ENCODE measurements at places on chromosomes 3 and 15. TPM values are rescaled to one million over a fixed set of nuclear protein-coding genes. Genes with fewer than 3 reads are reported as not detected.

Gene IL5RA
- not detected for total RNA-seq

DNA sequence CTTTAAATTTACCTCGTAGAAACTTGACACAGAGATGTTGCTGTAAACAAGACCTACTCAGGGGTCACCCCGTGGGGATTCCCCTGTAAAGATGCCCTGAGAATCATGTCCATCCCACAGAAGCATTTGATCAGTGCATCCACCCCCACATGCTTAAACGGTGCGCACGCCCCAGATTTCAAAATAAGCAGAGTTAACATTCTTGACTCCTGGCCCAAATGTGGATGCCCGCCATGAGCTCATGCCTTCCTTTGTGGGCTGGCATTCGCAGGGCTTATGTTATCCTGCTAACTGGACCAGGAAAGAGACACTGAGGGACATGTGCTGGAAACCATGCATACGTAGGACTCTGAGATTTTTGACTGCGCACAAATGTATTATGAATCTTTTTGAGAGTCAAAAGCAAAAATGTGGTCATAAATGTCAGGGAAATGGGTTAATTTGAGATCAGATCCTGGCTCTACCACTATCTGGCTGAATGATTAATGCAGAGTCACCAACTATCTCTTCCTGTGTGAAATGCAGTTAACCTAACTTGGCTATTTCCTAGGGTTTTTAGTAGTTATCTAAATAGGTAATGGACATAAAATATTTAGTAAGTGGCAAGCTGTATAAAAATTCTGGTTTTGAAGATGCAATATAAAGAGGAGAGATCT, 9.1 kb upstream of the TP63 start:
- no peak overlapping the region for H3K27ac ChIP-seq
- H3K27me3 ChIP-seq, result no peaks in the 10 kb centered on the region
- no peak for DNase-seq
- no peaks in the 10 kb centered on the region for H3K36me3 ChIP-seq
- no peak overlapping the region for H3K4me3 ChIP-seq
- no peaks in the 10 kb centered on the region for H3K4me1 ChIP-seq

DNA sequence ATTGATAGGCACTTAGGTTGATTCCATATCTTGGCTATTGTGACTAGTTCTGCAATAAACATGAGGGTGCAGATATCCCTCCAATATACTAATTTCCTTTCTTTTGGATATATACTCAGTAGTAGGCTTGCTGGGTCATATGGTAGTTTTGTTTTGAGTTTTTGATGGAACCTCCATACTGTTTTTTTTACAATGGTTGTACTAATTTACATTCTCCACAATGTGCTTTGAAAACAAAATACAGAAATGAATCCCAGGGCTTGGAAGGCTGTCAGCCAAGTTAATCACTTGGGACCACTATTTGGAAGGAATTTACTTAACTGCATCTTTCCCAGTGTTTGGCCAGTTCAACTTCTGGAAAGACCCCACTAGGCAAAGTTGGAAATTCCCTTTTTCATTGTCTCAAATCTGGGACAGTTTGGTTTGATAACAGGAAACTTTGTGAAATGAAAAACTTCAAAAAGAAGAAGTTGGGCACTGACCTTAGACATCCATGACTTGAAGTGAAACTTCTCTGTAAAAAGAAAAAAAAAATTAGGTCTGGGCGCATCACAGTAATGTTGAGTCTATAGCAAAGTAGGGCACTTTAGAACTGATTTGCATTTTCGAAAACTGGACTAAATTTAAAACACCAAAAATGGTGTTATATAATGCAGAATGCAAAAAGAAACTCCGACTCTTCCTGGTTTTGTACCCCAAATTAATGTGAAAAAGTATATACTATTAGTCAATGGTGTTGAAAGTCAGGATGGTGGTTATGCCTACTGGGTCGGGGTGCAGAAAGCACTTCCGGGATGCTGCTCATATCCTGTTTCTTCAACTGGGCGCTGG, 6.0 kb downstream of the CTSH start:
- no peak overlapping the region for H3K27ac ChIP-seq
- peaks cover 13% of the 10 kb centered on the region for H3K4me1 ChIP-seq
- H3K27me3 ChIP-seq, result no peaks in the 10 kb centered on the region
- no peaks in the 10 kb centered on the region for H3K36me3 ChIP-seq

DNA sequence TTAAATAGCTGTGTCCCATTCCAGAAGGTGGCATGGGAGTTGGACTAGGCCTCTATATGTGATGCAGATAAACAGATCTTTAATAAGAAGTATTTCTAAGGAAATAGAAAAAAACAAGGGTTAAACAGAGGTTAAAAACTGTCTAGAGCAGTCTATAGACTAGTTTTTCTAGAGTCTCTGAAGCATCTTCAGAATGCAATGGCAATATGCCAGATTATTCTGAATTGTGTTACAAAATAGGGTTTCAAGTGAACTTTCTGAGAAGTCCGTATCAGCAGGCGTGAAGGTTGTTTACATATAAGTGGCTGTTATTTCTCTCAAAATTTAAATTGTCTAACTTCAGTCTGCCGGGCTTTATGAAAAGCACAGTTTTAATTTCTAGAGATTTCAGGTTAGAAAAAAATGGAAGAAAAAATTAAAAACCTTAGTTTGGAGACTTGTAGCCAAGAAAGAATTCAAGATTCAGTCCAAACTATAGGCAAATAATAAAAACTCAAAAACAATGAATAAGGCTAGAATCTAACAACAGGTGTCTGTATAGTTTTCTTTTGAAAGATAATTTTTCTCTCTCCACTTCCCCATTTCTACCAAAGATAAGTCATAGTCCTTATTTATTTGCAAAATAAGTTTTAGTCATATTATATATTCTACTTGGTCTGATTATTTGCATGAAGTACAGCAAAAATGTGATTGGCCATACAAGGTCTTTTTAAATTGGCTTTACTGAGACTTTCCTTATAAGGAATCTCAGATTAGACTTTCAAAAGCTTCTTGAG, 55.2 kb downstream of the OSTN start:
- H3K4me1 ChIP-seq, result peaks cover 6% of the 10 kb centered on the region
- no peaks in the 10 kb centered on the region for H3K36me3 ChIP-seq
- no peak overlapping the region for H3K27ac ChIP-seq
- no peak overlapping the region for H3K4me3 ChIP-seq
- H3K27me3 ChIP-seq, result no peaks in the 10 kb centered on the region

Gene ST8SIA2
- total RNA-seq, result not detected

GRCh38 chr3:143851331-143852017, 3.2 kb upstream of the SLC9A9 start:
- H3K4me1 ChIP-seq, result no peaks in the 10 kb centered on the region
- H3K27ac ChIP-seq, result no peak overlapping the region
- H3K27me3 ChIP-seq, result no peaks in the 10 kb centered on the region
- no peaks in the 10 kb centered on the region for H3K36me3 ChIP-seq

DNA sequence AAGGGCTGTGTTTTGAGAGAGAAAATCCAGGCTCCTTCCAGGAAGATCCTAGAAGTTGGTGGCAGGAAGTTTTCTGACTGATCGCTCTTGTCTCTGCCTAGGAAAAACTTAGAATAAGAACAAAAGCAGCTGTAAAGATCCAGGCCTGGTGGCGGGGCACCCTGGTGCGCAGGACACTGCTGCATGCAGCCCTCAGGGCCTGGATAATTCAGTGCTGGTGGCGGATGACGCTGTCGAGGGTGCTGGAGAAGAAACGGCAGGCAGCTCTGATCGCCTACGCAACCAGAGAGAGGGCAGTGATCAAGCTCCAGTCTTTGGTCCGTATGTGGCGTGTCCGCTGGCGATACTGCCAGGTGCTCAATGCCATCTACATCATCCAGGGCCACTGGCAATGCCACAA, 1.5 kb downstream of the IQCF2 start:
- no peak for DNase-seq
- H3K4me3 ChIP-seq, result no peak overlapping the region
- no peaks in the 10 kb centered on the region for H3K27me3 ChIP-seq
- no peaks in the 10 kb centered on the region for H3K4me1 ChIP-seq
- H3K36me3 ChIP-seq, result no peaks in the 10 kb centered on the region

DNA sequence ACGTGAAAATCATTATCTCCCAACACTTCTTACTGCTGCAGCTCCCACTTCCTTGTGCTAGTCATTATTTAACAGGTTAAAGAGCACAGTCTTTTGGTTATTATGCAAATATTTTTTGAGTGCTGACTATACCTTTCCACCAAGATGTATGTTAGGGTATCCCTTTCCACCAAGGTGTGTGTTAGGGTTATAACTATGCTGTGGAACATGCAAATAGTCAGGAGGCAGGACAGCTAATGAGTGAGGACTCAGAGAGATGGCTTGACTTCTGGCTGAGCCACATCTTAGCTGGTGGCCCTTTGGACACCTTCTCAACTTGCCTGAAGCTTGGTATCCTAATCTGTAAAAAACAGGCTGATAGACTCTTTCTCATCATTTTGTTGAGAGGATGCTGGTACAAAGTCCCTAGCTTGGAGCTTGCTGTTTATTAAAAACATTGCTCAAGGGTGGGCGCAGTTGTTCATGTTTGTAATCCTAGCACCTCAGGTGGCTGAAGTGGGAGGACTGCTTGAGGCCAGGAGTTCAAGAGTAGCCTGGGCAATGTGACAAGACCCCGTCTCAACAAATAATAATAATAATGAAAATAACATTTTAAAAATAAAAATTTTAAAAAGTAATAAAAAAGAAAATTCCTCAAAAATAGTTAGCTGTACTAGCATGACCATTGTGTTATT, 160.5 kb upstream of the ADAMTS9 start:
- DNase-seq, result no peak
- no peak overlapping the region for H3K4me3 ChIP-seq
- H3K36me3 ChIP-seq, result no peaks in the 10 kb centered on the region
- no peaks in the 10 kb centered on the region for H3K27me3 ChIP-seq
- no peaks in the 10 kb centered on the region for H3K4me1 ChIP-seq

GRCh38 chr3:45553469-45553974, 41.0 kb upstream of the LIMD1 start:
- H3K36me3 ChIP-seq, result no peaks in the 10 kb centered on the region
- peaks cover 7% of the 10 kb centered on the region for H3K4me1 ChIP-seq
- peak overlapping the region; percentile 7 for H3K27ac ChIP-seq
- DNase-seq, result peak; percentile 28
- no peaks in the 10 kb centered on the region for H3K27me3 ChIP-seq

DNA sequence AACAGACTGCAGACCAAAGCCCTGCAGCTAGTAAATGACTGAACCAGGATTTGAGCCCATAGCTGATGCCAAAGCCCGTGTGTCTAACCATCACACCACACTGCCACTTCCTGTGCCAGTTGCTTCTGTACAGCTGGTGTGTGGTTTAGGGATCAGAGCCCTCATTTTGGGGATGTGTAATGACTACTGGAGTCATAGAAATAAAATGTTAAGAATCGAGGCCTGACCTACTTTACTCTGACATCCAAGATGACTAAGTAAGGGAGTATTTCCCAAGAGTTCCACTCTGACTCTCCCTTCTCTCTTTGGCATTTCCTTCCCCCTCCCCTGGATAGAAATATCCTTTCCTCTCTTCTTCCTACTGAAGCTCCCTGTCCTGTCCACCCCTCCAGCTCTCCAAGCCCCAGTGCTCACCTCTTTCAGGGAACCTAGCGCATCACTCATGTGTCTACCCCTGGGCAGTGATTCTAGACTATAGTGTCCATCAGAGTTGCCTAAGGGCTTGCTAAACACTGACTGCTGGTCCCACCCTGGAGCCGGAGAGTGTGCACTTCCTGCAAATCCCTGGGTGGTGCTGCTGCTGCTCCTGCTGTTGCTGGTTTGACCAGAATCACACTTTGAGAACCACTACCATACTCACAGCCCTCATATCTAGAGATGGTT, 53.8 kb downstream of the MGLL start:
- no peak for DNase-seq
- no peaks in the 10 kb centered on the region for H3K36me3 ChIP-seq
- H3K27ac ChIP-seq, result no peak overlapping the region
- H3K27me3 ChIP-seq, result no peaks in the 10 kb centered on the region

Gene SYNPR
- total RNA-seq, result 0.63 TPM

- H3K27ac ChIP-seq, result no peak overlapping the region
- H3K27me3 ChIP-seq, result no peaks in the 10 kb centered on the region
- no peak for DNase-seq
- H3K36me3 ChIP-seq, result no peaks in the 10 kb centered on the region
- no peaks in the 10 kb centered on the region for H3K4me1 ChIP-seq
- no peak overlapping the region for H3K4me3 ChIP-seq
Measured at GRCh38 chr3:110900576-110900975, 171.0 kb upstream of the NECTIN3 start.

- peaks cover 12% of the 10 kb centered on the region for H3K4me1 ChIP-seq
- no peak for DNase-seq
- H3K4me3 ChIP-seq, result no peak overlapping the region
- no peaks in the 10 kb centered on the region for H3K36me3 ChIP-seq
Measured at GRCh38 chr15:55613727-55614126, 25.6 kb upstream of the PYGO1 start.

DNA sequence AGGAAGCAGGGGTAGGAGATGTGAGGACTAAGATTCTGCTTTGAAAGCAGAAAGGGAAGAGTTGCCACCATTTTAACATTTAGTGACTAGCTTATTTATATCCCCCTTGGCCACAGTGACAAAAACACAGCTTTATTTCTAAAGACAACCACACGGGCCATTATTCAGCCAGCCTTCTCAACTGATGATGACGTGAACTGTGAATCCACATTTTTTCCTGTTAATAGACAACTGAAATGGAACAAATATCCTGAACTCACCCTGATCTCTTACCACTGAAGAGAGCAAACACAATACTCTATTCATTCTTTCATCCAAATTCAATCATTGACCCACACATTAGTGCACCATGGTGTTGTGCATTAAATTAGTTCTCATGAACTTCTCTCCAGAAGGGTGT, 145.1 kb downstream of the TNIK start:
- no peak for DNase-seq
- H3K27me3 ChIP-seq, result no peaks in the 10 kb centered on the region
- no peaks in the 10 kb centered on the region for H3K36me3 ChIP-seq
- no peak overlapping the region for H3K4me3 ChIP-seq
- H3K27ac ChIP-seq, result no peak overlapping the region

Measured in thyroid gland (tissue), 4 donors.